NCI-H526 treated with DMSO at 0.1 percent for 48 hours (cell line): ENCODE measurements at places on chromosomes 5 and 9.

DNA sequence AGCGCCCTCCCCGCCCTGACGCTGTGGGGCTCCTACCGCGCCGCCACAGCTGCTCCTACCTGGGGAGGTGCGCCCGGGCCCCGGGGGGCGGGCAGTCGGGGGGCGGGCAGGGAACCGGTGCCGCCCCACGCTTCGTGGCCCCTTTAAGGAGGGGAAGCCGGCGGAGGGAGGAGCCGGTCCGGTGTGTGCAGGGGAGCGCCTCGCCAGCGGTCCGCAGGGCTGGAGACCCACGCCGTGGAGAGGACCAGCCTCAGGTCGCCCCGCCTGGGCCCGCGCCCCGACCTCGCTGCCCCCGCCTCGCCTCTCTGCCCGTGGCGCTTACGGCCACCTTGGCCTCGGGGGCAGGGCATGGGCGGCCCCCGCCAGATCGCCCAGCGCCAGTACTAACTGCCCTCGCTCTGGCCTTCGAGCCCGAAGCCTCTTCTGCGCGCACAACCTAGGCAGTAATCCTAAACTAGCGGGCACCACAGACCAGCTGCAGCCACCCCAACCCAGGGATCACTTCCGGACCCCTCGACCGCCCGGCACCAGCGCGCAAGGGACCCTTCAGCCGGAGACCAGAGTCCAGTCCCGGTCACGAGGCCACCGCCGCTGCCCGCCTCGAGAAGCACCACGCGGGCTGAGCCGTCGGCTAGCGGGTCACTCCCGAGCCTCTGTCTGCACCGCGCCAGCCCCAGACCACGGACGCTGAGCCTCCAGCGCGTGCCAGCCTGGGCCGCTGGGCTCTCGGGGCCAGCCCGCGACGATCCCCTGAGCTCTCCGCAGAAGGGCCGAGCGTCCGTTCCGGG is at the start of gene FOXE1:
FOXE1 (plus strand) TSS at position 171 of the 788 bp plus-strand sequence. CDS start 689 bp downstream, outside the sequence.
- no peak for DNase-seq

DNA sequence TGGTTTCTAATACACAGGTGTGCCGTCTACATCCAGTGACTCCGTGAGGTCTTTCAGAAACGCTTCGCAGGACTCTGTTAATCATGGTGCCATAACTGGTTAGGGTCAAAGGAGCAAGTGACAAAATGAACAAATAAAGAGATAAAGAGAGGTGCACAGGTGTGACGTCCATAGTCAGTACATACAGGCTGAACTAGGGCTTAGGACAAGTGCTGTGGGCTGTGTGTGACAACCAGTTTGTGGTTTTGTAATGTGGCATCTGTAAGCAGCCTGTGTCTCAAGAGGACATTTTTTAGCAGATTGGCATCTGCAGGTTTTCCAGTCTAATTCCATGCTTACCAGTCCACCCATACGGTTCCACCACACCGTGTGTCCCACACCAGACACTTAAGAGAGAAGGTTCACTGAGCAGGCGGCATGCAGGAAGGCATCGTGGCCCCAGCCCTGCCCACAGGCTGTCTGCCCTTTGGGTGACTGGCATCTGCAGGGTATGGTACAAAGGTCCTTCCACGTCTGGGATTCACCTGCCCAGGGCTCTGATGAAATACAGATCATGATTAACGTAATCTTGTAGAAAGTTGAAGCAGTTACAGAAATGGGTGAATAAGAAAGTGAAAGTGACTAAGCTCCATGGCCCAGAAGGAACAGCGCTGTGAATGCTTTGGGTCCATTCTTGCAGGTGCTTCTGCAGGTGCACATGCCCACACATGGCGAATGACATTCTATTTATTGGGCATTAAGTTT is 26.9 kb downstream of the SRD5A1 start:
- no peak for DNase-seq

- DNase-seq, result peak; percentile 73
These were observed 149.0 kb downstream of the AUH start for GRCh38 chr9:91212596-91213243.

DNA sequence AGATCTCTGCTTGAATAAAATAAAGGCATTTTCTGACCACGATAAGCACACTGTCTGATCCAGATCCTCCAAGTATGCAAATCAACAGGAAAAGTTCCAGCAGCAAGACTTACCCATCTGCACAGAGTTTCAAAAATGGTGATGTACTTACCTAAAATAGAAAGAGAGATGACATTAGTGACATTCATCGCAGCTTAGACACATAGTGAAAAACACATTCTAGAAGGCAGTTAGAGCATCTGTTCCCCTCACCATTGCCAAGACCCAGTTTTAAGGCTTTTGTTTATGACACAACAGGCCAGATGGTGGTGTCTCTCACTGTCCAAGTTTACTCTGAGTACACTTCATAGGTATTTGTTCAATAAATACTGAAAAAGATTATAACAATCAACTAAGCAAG is 207.7 kb downstream of the PDE4D start:
- DNase-seq, result no peak

DNA sequence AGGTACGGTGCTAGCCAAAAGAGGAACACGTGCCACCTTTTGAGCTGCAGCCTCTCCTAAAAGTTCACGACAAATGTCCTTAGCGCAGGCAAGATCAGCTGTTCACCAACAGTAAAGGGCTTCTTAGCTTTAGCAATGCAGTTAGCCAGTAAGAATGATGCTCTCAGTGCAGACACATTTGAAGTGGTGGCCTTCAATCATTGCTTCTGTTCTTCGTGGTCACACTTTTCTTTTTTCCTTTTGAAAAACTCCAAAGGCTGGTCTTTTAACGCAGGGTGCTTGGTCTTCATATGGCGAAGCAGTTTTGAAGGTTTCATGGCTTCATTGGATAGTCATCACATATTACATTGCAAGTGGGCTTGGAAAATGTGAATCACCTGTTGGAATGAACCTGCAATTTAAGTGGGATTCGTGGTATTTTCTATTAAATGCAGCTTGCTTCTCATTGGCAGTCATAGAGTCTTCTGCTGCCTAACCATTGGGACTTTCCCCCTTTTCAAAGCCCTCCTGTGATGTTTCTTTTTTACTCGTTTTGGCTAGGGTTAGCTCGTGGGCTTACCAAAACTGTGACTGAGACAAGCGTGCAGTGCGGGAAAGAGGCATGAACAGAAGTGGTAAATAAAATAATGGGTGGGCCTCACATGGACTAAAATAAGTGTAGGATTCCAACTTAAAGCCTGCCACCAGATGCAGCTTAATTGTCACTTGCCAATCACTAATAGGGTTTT is 100.9 kb downstream of the MRPL36 start:
- DNase-seq, result no peak

DNA sequence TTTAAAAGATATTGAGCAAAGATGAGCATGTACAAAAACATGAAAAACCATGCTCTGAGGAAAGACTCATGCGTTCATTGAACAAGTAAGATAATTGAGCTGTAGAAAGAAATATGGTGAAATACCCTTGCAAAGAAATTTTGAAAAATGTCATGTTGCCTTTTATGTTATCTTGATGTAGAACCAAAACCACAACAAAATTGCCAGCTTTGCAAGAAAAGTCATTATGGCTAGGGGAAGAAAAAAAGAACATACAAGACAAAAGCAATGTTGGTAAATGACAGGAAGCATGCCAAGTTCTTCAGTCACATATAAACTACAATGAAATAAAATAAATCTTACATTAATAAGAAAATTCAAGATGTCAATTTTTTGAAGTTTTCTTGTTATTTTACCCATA is 368.0 kb downstream of the IRX1 start:
- DNase-seq, result no peak

DNA sequence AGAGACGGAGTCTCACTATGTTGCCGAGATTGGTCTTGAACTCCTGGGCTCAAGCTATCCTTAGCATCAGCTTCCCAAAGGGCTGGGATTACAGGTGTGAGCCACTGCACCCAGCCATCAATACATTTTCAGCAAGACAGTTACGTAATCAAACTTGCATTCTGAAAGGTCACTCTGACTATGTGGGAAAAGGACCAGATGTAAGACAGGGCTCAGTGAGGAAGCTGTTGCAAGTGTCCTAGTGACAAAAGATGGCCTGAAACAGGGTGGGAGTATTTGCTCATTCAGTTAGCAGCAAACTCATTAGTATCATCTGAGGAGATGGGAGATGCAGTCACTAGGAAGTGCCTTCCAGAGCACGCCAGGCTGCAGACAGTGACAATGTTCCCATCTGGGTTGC is 16.9 kb downstream of the MED27 start:
- DNase-seq, result no peak

DNA sequence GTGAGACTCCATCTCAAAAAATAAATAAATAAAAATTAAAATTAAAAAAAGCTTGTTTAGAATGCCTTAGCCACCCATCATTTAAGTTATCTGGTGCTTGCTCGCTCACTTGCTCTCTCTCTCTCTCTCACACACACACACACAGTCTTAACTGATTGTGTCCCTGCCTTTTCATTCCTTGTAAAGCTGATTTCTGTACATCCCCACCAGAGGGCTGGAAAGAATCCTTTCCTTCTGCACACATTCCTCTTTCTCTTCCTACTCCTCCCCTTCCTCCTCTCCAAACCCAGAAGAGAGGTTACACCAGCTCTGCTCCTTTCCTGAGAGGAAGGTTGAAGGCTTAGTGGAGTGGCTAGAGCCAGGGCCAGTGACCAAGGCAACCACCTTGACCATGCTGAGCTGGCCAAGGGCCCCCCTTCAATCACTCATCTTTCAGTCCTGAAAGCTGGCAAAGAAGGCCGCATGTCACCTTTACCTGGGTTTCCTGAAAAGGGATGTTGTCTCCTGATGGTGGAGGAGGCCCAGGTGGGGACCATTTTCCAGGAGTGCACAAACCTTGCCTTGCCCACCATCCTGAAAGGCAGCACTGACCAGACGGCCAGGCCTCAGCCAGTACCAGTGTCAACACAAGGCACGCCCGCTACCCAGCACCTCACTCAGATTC is 25.6 kb downstream of the STK10 start:
- no peak for DNase-seq

- no peak for DNase-seq
These were observed 17.1 kb upstream of the MATR3 start for GRCh38 chr5:139276426-139276825.

DNA sequence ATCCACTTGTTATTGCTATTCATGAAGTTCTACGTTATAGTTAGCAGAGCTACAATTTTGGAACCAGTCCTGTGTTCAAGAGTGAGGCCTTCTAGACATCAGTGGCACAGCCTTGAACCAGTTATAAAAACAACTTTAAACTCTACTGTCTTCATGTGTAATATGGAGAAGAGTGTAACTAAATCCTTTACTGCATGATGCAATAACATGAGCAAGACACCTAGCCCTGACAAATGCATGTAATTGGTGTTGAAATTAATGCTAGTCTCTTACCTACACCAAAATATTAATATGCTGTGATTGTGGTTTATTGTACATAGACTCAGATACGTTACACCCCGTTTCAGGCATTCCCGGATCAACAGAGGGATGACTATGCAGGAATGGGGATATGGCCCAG is 654.6 kb downstream of the IRX1 start:
- DNase-seq, result no peak

GRCh38 chr5:40437452-40437861 is 242.3 kb upstream of the PTGER4 start:
- no peak for DNase-seq

GRCh38 chr5:60410427-60410826 is 289.5 kb downstream of the DEPDC1B start:
- DNase-seq, result no peak

DNA sequence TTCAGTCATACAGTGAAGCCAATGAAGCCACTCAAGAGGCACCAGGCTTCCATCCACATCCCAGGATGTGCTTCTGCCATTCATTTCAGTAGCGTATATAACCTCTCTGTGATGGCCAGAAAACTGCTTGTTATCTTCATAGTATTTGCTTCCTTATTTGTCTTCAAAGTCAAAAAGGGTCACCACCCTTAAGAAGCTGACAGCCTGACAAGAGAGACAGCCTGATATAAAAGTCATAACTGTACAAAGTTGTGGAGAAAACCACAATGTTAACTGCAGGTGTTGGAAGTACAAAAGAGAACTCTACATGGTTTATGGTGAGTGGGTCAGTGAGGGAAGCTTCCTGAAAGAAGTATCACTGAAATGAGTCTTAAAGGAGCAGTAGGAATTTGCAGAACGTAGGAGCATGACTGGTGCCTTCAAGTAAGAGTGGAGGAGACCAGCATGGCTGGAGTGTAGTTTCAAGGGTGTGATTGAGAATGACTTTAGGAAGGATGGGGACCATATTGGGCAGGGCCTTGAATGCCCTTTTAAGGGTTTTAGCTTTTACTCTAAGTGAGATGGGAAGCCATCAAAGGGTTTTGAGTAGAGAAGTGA is 33.7 kb downstream of the NIM1K start:
- no peak for DNase-seq

- DNase-seq, result no peak
These were observed 489.1 kb downstream of the CDH18 start for GRCh38 chr5:19498852-19499251.

- DNase-seq, result no peak
These were observed 11.2 kb upstream of the GLDC start for GRCh38 chr9:6656614-6657300.

DNA sequence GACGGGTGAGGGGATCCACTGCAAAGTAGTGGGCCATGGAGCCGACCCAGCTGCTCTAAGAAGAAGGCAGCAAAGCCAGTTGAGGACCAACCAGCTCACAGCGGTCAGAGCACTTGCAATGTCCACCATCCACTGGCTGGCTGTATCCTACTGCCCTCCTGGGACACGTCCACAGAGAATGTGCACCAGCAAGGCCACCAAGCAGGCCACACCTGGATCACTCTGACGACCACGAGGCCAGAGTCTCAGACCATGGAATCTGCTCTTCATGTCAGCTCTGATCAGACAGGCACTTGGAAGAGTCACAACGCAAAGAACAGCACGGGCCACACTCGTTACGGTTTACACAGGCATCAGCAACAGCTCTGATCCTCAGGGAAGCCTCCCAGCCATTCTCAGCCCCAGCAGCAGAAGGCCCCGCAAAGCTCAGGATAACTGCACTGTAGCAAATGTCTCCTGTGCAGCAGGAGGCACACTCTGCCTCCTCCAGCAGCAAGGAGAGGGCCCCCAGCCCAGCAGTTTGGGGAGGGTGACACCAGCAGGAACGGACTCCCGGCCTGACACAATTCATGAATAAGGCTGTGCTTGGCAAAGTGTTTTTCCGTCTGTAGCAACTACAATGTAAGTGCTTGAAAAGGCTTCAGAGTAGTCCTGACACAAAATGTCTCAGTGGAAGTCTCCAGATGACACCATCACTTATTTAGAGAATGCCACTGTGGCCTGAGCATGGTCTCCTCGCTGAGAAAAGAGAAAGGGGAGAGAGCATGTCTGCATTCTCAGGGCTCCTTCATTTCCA is 15.7 kb downstream of the SEMA4D start:
- no peak for DNase-seq

- DNase-seq, result no peak
These were observed 273.4 kb downstream of the DENND1A start for GRCh38 chr9:123656565-123656964.

DNA sequence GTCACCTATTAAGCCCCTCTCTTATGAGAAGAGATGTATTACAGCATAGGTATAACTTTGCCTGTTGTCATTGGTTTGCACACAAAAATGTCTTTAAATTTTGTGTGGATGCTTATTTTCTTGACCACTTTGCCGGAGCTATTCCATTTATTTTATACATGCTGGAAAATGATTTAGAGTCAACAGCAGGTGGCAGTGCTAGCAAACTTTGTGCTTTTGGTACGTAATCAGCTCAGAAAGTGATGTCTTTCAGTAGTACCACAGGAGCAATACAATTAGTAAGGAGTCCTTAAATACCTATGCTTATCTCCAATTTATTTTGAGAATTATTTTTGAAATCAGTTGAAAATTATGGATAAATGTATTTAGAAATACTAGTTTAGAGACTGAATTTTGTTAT is 19.8 kb upstream of the NUDT12 start:
- peak; percentile 19 for DNase-seq

GRCh38 chr5:158813275-158813674 is 286.4 kb downstream of the EBF1 start:
- DNase-seq, result no peak
